Activated naive CD4-positive, alpha-beta T cell (primary cell): ENCODE measurements at places on chromosomes 16 and 17.

DNA sequence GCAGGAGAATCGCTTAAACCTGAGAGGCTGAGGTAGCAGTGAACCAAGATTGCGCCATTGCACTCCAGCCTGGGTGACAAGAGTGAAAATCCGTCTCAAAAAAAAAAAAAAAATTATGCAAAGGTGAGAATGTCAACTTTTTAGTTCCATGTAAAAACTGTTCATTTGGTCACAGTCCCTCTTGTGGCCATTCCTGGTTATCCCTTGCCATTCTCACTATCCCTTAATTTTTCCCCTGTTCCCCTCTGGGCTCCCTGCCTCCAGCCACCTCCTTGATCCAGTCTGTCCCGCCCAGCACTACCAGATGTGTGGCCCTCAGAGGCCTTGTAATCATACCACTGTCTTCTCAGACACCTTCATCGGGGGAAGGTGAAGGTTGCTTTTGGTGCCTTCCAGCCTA is 23.4 kb downstream of the DCAF7 start:
- DNase-seq: no peak

DNA sequence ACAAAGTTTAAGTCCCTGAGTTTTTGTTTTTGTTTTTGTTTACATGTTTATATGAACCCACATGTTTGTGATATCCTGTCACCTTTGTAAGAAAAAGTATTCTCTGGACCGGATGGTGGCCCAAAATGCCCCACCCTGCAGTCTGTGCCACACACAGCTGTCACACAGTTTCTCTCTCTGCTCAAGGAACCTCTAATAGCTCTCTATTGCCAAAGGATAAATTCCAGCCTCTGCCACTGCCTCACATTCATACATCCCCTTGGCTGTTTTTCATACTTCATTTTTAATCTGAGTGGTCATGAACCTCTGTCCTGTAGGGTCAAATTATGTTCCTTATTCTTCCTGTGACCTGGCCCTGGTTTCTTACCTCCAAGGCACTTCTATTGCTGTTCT is 520.3 kb upstream of the CDH5 start:
- DNase-seq: no peak

DNA sequence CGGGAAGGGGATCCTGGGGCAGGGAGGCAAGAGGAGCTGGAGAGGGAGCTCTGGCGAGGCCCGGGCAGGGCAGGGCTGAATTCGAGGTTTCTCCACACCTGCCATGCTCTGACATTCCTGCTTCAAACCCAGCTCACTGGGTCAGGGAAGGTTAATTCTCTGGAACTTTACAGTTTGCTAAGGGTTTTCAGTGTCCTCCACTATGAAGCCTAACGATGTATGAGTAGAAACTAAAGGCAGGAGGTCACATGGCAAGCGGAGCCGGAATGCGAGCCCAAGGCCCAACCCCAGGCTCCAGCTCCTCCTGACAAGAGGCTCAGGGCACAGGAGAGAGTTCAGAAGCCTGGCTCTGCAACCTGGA is 29.2 kb downstream of the DCAKD start:
- DNase-seq: no peak

- no peak for DNase-seq
Measured at GRCh38 chr17:4584101-4584916, at the start of gene SMTNL2. TSS of gene SMTNL2 (plus strand) at chr17:4584529. CDS start at chr17:4584606, 77 bp downstream.

DNA sequence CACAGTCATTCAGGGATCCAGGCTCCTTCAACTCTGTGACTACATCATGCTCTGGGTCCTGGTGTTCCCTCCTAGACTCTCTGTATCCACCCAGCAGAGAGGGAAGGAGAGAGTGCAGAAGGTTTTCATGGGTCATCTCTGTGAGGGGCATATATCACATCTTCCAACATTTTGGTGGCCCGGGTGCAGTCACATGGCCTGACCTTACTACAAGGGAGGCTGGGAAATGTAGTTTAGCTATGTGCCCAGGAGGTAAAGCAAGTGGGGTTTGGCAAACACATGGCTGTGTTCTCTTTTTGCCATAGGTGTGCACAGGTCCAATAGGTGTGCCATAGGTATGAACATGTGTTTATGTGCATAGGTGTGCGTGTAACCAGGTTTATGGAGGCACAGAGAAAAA is 222.2 kb upstream of the EEF2KMT start:
- DNase-seq: no peak

DNA sequence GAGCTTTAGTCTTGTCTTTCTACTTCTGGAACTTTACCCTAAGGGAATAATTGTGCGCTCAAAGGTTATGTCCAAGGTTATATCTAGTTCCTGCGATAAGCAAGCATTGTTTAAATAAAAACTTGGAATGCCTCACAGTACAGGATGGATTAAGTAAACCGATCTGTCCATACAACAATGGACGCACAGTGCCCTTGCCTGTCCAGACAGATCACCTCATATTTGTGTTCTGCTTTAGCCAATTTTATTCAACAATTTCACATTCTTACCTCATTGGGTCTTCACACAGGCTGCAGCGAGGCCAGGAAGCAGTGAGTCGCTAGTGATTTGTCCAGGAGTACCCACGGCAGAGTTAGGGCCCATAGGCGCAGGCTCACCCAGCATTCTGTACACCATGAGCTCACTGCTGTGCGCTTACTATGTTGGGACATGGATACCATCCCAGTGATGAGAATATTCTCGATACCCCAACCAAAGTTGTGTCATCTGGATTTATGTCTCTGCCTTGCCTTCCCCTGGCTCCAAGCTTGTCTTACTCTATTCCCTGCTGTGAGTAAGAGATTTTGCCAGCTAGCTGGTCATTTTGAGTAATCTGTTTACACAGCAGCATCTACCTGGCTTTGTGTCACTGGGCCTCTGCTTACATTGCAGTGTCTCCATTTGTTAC is 39.8 kb downstream of the USP43 start:
- DNase-seq: no peak

DNA sequence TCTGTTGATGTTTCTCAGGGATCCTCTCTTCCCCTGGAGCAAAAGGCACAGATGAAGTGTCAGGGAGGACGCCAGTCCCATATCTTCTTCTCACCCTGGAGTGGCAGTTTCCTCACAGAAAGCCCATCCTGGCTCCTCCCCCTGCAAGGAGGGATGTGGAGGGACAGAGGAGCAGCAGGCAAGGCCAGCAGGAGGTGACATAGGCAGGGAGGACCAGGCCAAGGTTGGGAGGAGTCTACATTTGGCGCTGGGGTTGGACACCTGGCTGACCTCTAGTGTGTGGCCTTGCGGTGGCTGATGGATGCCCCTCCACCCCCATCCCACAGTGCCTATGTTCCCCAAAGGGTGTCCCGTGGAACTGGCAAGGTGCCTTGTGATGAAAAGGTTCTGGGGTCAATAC is 125.4 kb downstream of the SEC14L1 start:
- DNase-seq: no peak

DNA sequence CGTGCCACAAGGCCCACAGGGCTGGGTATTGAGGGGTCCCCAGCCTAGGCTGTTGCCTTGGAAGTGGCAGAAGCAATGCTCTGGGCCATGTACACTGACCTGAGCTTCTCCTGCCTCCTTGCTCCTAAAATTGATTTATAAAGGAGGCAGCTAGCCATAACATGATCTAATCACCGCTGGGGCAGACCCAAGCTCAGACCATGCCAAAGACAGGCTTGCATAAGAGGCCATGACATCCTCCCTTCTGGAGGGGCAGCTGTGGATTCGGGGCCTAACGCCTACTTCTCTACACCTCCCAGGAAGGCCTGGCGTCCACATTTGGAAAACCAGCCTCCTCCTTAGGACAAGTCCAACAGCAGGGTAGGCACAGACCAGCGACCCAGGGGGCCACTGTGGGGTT is 12.3 kb downstream of the HSD11B2 start:
- no peak for DNase-seq

DNA sequence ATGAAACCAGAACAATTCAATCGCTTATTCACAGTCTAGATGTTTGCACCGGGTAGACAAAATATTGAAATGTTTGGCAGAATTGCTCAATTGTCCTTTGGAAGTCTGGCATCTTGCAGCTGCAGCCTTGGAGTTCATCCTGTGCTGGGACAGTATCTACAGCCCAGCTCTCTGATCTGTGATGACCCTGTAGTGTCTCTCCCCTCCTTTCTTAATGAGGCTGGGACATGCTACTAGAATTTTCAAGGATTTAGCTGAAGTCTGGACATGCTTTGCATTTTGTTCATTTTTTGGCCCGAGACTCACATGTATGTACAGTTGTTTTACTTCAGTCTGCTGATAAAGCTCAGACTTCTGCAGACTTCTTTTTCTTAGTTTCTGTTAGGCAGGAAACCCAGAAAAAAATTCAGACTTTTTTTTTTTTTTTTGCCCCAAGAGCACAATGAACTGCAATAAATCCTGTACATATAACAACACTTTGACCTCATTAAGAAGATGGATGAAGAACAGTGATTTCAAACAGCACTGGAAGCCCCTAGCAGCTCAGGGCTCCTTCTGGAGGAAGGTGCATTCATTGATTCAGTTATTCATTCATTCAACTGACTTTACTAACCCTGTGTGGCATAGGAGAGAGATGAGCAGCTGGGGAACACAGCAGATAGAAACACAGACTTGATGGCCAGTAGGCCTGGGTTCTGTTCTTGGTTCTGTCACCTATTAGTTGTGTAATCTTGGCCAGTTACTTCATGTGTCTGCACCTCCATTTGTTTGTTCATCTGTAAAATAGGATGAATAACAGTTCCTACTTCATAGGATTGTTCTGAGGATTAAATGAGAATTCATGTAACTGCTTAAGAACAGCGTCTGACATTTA is 210.0 kb downstream of the MAP2K4 start:
- no peak for DNase-seq

GRCh38 chr16:89067677-89068443 is 25.8 kb upstream of the ACSF3 start:
- DNase-seq: no peak

DNA sequence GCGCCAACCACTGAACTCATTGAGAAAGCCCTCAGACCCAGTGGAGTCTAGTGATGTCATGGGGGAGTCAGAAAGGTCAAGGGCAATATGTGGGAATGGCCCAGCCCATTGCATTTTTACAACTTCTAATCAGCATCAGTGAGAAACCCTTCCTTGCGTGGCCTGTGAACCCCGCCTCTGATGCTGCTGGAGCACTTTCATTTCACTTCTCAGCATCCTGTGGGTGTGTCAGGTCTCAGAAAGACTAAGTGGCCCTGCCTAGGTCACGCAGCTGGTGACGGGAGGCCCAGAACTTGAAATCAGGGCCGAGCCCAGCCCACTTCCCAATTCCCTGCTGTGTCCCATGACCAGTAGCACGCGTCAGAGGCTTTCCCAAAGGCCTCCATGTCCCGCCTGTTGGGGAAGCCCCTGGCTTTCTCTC is 6.1 kb downstream of the DNAI2 start:
- no peak for DNase-seq

DNA sequence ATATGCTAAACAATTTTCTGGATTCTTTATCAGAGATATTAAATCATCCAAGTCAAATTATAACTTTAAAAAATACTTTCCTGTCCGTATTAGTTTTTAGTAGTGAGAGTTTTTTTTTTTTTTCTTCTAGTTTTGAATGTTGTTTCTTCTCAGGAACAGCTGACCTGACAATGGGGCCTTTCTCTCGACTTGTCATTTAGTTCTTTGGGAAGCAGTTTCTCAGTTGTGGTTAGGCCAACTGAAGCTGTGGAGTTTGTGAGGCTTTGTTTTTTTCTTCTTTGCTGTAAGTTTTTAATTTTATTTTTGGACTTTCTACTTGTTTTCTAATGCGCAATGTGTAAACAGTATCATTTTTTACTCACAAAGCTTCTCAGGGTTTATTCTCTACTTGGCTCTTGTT is 140.8 kb downstream of the FTO start:
- DNase-seq: no peak

- DNase-seq: no peak
Measured at GRCh38 chr17:50283246-50283645, 9.0 kb downstream of the TMEM92 start.

GRCh38 chr16:67546091-67546501 is 16.2 kb upstream of the CTCF start:
- no peak for DNase-seq

DNA sequence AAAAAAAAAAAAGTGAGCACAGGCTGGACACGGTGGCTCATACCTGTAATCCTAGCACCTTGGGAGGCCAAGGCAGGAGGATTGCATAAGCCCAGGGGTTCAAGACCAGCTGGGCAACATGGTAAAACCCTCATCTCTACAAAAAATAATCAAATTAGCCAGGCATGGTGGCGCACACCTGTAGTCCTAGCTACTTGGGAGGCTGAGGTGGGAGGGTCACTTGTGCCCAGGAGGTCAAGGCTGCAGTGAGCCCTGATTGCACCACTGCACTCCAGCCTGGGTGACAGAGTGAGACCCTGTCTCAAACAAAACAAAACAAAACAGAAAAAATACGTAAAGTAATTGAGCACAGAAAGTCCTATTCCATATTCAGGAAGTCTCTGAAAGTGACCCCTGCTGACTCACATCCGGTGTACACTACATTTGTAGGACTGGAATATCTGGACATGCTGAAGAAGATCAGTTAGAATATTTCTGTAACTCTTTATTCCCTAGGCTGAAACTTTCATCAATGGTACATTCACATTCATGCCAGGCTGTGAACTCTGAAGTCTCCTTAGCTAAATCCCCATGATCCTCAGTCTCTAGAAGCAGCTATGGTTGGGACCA is 66.0 kb upstream of the HAS3 start:
- DNase-seq: no peak

GRCh38 chr16:55275869-55276268 is 48.1 kb upstream of the IRX6 start:
- DNase-seq: no peak

- DNase-seq: no peak
Measured at GRCh38 chr16:27611340-27611739, 61.4 kb downstream of the KATNIP start.

- no peak for DNase-seq
Measured at GRCh38 chr17:81601525-81602120, 35.3 kb downstream of the NPLOC4 start.

GRCh38 chr17:79747508-79748294 is 17.0 kb downstream of the ENPP7 start:
- no peak for DNase-seq

DNA sequence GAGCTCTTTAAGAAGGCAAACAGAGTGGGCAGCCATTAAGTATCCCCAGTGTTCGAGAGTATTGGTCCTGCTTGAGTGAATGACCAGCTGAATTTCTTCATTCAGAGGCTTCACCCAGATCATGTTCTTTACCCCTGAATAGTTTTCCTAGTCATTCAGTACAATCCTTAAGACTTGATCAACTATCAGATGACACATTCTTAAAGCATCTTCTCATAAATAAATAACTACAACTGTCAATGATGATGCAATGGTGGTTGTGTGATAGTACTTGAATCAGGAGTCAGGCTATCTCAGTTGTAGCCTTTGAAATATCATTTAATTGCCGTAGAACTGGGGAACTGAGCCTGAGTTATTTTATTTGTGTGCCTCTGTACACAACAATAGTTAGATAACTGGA is 416.8 kb upstream of the CCL2 start:
- DNase-seq: no peak

DNA sequence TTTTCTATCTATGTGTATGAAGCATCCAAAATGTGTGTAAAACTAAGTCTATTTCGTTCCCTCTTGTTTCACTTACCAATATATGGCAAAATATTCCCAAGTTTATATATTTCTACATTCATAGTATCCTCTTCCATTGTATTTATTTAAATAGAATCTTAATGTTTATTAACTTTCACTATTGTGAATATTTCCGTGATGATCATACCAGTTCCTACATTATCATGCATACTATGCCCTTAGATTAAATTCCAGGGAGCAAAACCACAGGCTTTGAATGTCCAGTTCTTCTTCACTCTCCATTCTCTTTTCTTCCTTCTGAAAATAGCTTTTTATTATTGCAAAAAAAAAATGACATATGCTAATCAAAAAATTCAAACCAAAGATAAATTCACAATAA is 4.0 kb downstream of the MAP2K6 start:
- no peak for DNase-seq
